ENCODE measurements at places on chromosomes 11 and 22. TPM values are rescaled to one million over a fixed set of nuclear protein-coding genes. Genes with fewer than 3 reads are reported as not detected.

Gene OR10G8
- polyA plus RNA-seq: not detected

Gene RBMXL2
- polyA plus RNA-seq: not detected

Gene C11orf65
- polyA plus RNA-seq: 0.77 TPM

Gene SCGB1A1
- not detected for polyA plus RNA-seq

Gene P2RX6
- polyA plus RNA-seq: 0.47 TPM

Gene ASCL2
- 0.10 TPM for polyA plus RNA-seq

DNA sequence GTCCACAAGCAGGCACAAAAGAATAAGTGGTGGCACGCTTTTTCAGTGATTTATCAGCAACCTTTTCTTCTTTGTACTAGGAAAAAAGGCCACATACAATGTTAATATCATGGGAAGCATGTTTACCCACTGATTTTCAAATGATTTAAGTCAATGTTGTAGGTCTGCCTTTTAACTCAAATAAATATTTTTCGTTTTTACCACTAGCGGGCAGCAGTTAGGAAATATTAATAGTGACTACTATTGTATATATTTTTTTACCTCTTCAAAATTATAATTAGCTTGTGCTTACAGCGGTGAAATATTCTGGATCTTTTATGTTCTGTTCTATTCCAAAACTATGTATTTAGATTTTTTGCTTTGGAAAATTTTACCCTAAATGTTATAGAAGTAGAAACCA, 6.4 kb upstream of the SLC17A6 start:
- no peak for DNase-seq

All from ovary (tissue), 10 donors.